ENCODE measurements at places on chromosomes 7 and 10.

DNA sequence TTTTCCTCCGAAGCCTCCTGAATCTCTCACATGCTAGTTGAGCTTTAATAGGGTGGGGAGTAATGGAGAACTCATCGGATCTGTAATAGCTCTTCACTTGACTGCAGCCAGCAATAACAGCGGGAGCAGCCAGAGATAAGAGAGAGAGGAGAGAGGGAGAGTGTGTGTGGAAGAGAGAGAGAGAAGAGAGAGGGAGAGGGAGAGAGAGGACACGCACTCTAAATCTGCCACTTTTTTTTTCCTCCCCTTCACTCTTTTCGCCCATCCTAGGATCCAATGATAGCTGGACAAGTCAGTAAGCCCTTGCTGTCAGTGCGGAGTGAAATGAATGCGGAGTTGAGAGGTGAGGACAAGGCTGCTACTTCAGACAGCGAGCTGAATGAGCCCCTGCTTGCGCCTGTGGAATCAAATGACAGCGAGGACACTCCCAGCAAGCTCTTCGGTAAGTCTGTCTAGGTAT lies 107.9 kb downstream of the POU6F2 start:
- DNase-seq: no peak

GRCh38 chr10:113965077-113965476 lies 78.6 kb upstream of the ADRB1 start:
- no peak for DNase-seq

GRCh38 chr10:55867848-55868247 lies 493.2 kb downstream of the ZWINT start:
- DNase-seq: no peak

- DNase-seq: no peak
Observed at GRCh38 chr10:11699550-11700097, 42.6 kb upstream of the ECHDC3 start.

DNA sequence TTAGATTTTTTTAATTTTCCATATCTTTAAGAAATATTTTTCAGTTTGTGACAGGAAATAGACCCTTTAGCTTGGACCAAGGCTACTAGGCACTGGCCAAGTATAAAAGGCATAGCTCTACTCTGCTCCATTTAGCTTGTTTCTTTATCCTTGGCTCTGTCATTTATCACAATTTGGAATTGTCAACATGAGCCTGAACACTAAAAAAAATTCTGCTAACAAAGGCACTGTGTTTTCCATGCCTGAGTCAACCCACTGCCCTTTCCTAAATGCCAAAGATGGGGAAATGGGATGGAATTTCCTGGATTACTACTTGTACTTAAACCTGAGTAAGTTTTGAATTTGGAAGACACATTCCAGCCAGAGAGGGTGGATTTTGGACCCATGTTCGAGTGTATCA lies 128.4 kb downstream of the NSUN6 start:
- no peak for DNase-seq

GRCh38 chr10:125113691-125114371 lies 46.5 kb downstream of the CTBP2 start:
- DNase-seq: no peak

Measured in iPS-NIHi11 (cell line).